ENCODE measurements at places on chromosomes 11 and 22.

GRCh38 chr11:83092488-83093384 lies 21.0 kb upstream of the RAB30 start:
- no peak for DNase-seq

DNA sequence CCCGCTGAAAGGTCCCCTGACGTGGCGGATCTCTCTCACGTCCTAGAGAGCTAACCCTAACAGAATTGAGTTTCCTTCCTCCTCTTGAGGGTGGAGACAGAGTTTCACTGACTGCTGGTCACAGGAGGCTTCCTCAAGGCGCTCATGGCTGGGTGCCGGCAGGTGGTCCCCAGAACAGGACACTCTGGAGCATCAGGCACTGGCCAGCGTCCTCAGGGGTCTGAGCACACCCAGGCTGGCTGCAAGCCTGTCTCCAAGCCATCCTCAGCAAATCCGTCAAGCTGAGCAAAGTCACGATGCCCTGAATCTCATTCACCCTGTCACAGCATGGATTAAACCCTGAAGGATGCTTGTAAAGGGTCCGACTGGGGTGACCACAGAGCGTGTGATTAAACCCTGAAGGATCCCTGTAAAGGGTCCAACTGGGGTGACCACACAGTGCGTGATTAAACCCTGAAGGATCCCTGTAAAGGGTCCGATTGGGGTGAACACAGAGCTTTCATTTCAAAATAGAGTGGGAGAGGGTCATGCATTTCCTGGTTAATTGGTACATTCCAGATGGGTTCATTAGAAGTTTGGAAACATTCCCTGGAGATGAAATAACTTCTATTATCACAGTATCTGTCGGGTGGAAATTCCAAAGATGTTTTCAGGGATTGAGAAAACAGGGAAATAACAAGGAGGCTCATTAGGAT lies 473.0 kb downstream of the BRD1 start:
- DNase-seq = no peak

DNA sequence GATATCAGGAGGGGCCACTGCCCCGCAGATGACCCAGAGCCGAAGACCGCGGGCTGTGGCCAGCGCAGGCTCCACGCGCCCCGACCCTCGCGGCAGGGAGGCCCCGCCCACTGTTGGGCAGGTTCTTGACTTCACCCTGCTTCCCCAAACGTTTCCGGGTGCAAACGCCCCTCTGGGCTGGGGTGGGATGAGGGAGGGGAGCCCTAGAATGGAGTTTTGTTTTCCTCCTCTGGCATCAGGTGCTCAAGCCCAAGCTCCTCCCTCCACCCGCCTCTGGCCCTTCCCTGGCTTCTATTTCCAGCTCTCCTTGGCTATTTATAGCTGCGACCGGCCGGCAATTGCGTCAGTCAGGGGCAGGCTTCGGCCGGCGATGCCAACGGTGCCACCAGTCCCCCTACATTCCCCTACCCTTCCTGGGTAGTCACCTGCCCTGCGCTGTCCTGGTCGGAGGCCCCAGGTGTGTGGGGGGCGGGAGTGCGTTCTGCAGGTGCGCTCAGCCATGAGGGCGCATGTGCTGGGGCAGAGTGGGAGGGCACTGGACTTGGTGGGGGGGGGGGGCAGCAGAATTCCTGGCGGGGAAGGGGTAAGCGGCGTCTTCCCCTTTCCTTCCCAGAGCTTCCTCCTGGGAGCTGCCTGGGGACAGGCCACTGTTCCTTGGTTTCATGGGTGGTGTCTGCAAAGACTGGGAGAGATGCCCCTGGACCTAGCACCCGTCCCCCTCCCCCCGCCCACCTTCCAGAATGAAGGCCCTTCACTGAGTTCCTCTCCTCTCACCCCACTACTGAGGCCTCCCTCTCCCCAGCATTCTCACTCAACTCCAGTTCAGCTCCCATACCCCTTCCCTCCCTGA lies 23.6 kb downstream of the DUSP8 start:
- DNase-seq = no peak

DNA sequence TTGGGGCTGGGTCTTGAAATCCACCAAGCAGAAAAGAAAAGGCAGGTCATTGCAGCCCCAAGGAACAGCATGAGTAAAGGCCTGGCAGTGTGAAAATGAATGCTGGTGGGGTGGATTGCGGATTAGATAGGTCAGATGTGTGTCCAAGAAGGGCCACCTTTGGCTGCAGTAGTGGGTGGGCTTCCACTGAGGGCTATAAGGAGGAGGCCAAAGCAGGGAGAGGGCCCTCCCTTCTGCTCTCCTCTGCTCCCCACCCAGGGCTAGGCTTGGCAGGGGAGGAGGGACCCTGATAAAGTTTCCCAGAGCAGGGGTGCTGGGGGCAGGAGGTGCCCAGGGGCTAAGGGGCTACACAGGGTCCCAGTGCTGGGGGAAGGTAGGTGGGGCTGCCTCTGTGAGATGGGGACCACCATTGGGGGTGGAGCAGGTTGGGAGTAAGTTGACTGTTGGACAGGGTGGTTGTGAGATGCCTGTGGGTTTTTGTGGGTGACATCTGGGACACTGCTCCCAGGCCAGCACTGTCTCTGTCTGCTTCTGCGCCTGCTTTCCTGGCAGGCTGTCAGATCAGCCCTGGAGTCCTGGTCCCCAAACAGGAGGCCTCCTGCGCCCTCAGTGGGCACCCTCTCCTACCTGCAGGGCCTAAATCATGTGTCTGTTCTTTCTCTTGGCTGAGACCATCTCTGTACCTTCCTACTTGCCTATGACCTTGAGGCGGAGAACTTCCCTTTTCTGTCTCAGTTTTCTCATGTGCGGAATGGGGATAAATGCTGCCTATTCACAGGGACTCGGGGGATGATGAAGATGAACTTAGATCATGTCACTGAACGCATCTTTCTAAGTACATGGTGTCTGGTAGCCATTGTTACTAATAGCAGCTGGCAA lies 1.9 kb downstream of the CAPN5 start:
- no peak for DNase-seq

GRCh38 chr11:57205041-57205641 lies 23.4 kb downstream of the LRRC55 start:
- no peak for DNase-seq

DNA sequence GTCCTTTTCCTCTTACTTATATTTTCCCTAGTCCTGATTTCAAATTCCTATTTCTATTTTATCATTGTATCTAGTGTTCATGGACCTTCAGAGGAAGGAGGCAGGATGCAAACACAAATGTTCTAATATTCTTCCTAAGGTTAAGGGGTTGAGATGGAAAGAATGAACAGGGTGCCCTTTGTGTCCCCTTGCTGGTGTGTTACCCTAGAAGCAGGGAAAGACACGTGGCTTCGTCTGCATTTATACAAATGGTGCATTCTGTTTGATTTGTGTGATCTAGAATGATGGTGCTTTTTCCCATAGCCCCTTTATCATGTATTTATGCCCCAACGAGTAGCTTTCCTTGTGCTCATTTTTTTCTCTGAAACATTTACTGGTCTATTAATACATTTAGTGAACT lies 76.2 kb downstream of the PLEKHA7 start:
- no peak for DNase-seq

DNA sequence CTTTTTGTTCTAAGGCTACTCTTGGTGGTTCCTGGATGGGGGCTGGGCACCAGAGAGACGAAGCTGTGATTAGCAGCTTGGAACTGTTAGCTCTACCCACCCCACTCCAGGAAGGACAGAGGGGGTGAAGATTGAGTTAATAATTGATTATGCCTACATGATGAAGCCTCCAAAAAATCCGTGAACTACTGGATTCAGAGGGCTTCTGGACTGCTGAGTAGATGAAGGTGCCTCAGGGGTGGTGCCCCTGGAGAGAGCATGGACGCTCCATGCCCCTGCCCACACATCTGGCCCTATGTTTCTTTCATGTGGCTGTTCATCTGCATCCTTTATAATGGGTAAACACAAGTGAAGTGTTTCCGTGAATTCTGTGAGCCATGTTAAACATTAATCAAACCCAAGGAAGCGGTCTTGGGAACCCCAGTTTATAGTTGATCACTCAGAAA lies 47.3 kb upstream of the CYP2D6 start:
- DNase-seq = no peak

GRCh38 chr22:37940698-37941376 lies 12.6 kb downstream of the C22orf23 start:
- no peak for DNase-seq

- no peak for DNase-seq
These were observed 9.4 kb upstream of the PATL1 start for GRCh38 chr11:59678118-59678812.

DNA sequence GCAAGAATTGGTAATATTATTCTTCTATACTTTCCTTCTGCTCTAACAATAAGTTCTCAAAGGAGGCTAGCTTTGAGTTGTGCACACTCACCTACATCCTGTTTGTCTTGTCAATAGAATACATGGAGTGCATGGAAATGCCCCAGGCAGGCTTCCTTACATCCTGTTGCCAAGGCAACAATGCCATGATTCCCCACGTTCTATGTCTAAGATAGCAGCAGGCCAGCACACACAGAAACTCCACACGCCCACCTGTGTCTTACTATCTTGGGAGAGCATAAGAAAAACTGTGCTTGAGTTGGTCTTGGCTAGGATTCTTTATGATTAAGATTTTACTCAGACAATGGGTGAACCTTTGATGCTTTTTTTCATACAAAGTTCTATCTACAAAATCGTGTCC lies 379.2 kb downstream of the AASDHPPT start:
- DNase-seq = no peak

DNA sequence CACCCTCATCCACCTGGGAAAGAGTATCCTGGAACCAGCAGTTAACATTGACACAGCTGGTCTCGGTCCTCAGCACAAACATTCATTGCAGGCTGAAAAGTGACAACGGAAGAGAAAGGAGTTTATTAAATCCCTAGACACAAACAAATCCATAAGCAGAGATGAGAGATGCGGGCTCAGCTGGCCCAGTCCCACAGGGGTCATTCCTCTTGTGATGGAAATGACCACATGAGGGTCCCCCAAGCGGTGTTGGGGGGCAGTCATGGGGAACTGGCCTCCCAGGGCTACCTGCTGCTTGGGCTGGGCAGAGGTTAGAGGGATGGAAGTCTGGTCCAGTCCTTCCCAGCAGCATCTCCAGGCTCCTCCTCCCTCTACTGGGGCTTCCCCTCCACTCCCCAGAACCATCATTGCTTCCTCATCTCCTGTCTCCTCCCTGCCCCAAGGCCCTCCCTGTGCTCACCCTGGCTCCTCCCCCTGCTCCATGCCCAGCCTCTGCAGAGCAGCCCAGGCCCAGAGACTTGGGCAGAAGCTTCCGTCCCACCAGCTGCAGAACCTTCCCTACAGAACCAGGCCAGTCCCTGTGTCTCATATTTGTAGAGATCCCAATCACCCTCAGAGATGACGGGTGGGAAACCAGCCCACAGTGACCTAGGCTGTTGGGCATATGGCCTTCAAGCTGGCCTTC lies 5.4 kb upstream of the IGLL5 start:
- no peak for DNase-seq

GRCh38 chr11:113796663-113797259 lies 17.2 kb downstream of the CLDN25 start:
- DNase-seq = no peak

DNA sequence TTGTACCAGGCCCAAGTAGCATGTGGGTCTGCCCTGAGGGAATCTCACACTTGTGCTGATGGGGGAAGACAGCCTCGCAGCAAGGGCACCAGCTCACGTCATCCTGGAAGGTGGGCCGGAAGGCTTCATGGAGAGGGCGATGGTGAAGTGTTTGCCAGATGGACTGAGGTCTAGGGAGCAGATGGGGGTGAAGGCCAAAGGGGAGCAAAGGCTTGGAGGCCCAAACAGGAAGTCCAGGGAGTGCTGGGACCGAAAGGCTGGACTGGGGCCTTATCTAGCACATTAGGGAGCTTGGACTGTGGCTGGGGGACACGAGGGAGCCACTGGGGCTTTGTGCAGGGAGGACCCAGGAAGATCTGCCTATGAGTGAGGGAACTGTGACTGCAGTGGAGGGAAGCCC lies 1.2 kb upstream of the TNFRSF13C start:
- no peak for DNase-seq

- DNase-seq = no peak
These were observed 561.1 kb downstream of the MN1 start for GRCh38 chr22:27240298-27241075.

DNA sequence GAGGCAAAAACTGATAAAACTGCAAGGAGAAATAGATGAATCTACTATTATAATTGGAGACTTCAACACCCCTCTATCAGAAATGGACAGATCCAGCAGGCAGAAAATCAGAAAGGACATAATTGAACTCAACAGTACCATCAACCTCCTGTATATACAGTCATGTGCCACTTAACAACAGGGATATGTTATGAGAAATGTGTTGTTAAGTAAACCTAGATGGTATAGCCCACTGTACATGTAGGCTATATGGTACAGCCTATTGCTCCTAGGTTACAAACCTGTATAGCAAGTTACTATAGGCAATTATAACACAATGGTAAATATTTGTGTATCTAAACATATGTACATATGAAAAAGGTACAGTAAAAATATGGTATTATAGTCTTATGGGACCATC lies 66.8 kb upstream of the PHF21A start:
- DNase-seq = no peak

DNA sequence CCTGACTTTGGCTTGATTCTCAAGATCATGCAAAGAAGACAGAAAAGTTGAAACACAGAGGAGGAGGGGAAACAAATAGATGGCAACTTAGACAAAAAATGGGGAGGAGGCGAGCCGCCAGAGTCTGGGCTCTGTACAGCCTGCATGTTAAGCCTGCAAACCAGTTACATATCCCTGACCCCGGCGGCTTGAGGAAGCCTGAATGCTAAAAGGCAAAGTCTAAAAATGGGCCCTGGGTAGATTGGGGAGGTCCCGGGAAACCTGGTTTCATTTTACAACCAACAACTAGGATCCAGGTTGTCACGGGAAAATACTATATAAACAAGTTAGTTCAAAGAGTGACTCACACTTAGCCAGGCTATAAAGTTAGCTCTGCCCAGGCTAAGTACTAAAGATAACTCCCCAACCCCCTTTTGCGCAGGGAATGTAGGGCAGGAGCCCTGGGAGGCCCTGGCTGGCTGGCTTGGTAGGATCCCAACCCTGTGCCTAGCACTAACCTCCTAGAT lies 18.8 kb upstream of the ZBTB16 start:
- no peak for DNase-seq

- no peak for DNase-seq
These were observed 1.6 kb upstream of the ACY3 start for GRCh38 chr11:67651976-67652781.

DNA sequence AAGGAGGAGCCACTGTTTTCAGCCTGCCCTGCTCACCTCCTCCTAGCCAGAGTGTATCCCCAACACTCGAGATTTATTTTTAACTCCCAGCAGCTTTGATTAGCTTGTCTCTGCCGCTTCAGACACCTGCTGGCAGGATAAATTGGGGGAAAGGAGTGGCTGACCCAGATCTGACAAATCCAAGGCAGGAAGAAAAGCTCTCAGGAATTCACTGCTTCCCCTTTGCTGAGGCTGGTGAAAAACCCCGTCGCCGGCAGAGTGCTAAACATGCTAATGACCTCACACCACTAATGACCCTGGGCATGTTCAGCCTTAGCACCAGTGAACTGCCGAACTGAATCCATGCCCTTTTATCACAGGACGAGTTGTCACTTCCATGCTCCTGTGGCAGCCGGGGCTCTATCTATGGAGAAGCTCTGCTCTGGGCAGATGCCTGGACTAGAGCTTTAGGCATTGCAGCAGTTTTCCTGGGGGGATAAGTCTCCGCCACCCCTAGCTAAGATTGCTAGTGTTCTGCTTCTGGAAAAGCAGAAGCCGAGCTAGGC lies 52.2 kb downstream of the FEZ1 start:
- DNase-seq = no peak

GRCh38 chr11:114566276-114566675 lies 6.6 kb upstream of the NXPE1 start:
- DNase-seq = no peak

- DNase-seq = no peak
These were observed 111.0 kb upstream of the APOA1 start for GRCh38 chr11:116948391-116948790.
